Dermis blood vessel endothelial cell (primary cell): ENCODE measurements at places on chromosomes 12 and 14. TPM values are rescaled to one million over a fixed set of nuclear protein-coding genes. Genes with fewer than 3 reads are reported as not detected.

CLBA1 gene
- 3.7 and 4.6 TPM in 2 replicates for total RNA-seq

ASB2 gene
- total RNA-seq: 0.05 TPM in 1 of 2 replicates, not detected in the other

TAS2R43 gene
- 1.0 and 2.1 TPM in 2 replicates for total RNA-seq

COX6A1 gene
- 363 and 658 TPM in 2 replicates for total RNA-seq

ANP32D gene
- not detected in 2 replicates for total RNA-seq

SLC2A14 gene
- total RNA-seq: not detected in 2 replicates

DACT1 gene
- 0.05 and 0.34 TPM in 2 replicates for total RNA-seq

RPGRIP1 gene
- 0.33 TPM in 1 of 2 replicates, not detected in the other for total RNA-seq

LHX5 gene
- 0.05 TPM in 1 of 2 replicates, not detected in the other for total RNA-seq

NGB gene
- 0.05 TPM in 1 of 2 replicates, not detected in the other for total RNA-seq

MMP19 gene
- 0.68 and 1.1 TPM in 2 replicates for total RNA-seq

EFS gene
- 0.17 TPM in 1 of 2 replicates, not detected in the other for total RNA-seq

KLRD1 gene
- total RNA-seq: 0.19 and 0.34 TPM in 2 replicates

CLECL1 gene
- not detected in 2 replicates for total RNA-seq

PLXNC1 gene
- 0.17 and 0.23 TPM in 2 replicates for total RNA-seq

FAM222A gene
- total RNA-seq: 0.17 and 0.65 TPM in 2 replicates

GPRC5D gene
- total RNA-seq: 0.17 TPM in 1 of 2 replicates, not detected in the other

PLEKHG7 gene
- total RNA-seq: not detected in 2 replicates
